ENCODE measurements at places on chromosomes 4 and X.

DNA sequence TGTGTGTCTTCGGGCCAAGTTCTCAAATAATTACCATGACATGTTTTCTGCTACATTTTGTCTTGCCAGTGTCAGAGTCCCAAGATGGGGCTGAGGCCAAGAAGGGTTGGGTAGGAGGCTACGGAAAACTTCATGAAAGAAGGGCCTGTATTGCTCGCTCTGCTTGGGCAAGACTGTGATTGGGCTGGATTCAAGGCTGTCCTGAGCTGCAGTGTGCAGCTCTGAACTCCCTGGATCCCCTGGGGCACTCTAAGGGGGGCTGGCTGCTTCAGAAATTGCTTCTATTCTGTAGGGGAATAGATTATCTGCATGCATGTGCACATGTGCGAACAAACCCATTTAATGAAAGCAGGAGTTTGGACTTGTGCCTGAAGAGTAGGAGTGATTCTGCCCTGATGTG is 13.6 kb downstream of the TSPAN6 start:
- no peak for DNase-seq

DNA sequence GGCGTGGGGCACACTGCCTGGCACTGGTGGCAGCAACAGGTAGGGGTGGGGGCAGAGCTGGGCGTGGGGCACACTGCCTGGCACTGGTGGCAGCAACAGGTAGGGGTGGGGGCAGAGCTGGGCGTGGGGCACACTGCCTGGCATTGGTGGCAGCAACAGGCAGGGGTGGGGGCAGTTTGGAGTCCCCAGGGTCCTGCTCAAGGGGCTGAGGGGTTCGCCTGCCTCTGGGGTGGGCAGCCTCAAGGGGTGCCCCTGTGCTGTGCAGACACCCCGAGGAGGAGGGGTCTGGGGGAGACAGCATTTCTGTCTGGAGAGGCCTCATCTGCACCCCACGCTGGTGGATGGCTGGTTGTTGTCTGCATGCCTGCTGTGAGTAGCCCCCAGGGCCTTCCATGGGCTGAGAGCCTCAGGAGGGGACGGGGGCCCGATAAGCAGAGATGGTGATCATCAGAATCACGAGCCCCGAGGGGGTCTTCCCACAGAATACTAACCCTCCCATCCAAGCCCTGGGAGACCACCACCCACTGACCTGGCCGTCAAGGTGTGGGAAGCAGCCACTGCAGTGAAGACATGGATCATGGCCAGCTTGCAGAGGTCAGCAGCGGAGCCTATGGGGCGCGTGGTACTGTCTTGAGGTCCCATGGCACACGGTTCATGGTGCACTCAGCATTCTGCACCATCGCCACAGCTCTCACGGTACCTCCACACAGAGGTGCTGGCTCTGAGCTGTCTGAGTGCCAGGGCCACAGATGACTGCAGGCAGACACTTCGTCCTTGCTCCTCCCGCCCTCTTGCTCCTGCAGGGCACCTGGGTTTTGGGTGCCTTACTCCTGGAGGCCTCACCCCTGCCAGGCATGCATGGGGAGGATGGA is 21.5 kb downstream of the NAT8L start:
- no peak for DNase-seq

GRCh38 chr4:84648863-84649647 is 66.1 kb downstream of the CDS1 start:
- no peak for DNase-seq

DNA sequence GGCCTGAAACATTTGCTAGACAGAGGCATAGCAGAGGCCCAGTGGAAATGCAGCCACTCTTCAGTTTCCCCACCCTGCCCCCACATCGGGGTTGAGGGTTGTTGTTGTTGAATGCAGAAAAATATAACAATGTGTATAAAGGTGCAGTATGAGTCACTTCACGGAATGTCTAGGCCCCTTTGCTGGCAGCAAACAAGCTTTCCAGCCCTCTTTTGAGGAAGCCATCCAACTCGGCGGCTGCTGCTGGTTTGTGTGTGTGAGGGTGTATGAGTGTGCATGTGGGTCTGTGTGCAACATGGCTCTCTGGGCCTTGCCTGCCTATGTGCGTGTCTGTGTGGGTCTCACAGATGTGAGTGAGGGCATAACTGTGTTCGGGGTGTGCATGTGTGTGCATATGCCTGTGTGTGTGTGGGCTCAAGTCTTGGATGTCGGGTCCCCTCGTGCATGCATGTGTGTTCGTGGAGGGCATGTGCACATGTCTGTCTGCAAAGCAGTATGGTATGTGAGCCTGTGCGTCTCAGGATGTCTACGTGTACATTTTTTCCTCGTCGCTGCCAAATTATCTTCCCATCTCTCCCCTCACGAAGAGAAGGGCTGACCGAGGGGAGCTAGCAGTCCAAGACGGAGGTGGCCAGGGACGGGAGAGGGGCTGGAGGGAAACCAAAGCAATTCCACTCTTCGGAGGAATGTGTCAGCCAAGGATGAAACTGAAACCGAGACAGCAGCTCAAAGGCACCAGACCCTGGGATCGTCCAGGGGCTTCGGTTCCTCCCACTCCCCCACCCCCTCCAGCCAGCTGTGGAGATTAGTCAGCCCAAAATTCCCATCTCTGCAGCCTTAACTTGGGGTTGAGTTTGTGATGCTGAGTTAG is 8.4 kb upstream of the ELF4 start:
- no peak for DNase-seq

DNA sequence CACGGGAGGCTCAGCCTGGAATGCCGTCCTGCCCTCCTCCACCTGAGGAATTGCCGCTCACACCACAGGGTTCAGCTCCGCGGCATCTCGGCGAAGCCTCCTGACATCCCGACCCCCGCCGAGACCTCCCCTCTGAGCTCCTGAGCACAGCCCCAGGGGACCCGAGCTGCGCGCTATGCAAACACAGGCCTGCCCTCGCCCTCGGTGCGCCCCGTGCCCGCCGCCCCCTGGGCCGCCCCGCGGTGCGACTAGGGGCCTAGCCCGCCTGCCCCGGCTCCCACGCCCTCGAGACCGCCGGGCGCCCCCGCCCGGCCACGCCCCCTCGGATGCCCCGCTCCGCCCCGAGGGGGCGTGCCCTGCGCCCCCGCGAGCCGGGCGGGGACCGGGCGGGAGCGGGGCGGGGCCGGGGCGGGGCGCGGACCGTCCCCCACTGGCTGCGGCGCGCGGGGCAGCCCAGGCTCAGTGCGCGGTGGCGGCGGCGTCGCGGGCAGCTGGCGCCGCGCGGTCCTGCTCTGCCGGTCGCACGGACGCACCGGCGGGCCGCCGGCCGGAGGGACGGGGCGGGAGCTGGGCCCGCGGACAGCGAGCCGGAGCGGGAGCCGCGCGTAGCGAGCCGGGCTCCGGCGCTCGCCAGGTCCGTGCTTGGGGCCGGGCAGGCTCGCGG is at the start of gene FGFR3:
Gene FGFR3 (plus strand): TSS at position 462 of the 664 bp plus-strand sequence. CDS start 642 bp downstream, outside the sequence.
- DNase-seq: no peak

DNA sequence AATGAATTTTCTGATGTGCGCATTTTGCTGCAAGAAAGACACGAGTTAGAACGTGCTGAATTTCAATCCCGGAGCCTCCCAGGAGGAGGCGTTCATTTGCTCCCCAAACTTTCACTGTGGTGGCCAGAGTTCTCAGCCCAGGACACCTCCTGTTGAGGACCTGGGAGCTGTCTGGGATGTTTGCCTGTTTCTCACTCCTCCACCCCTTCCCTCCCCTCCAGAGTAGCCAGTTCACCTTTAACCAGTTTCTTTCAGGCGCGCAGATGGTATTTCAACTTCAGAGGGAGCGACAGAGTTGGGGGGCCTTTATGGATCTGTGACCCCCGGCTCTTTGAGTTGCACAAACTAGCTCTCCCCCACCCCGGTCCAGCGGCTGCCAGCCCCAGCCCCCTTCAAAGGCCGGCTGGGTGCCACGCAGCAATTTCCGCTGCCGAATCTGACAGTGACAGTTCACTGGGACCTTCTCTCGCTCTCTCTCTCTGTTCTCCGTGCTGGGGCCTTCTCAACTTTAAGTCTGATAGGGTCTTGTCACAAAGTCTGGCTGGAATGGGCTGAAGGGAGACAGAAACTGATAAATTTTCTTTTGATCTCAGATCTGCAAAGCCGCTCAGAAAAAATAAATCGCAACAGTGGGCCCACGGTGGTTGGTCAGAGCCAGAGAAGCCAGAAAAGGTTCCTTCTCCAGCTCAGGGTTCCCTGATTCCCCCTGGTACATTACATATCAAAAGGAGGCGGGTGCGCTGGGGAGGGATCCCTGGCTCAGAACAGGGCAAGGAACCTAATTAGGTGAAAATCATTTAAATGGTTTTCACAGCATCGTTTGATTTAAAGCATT is 100.0 kb upstream of the STX18 start:
- no peak for DNase-seq

DNA sequence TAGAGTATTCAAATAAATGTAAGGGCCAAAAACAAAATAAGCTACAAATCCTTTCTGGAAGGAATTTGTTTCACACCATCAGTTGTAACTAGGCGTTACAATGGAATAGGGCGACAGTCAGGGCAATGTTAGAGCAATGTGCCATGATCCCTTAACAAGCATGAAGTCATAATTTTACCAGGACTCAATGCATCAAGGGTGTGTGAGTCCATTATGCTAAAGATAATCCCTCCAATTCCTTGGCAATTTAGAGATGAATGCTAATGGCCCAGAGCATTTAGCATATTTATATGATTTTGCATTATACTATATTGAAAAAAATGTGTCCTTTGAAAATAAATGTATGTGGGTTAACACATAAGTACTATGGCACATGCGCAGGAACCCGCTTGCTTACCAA is 73.1 kb downstream of the GRIA2 start:
- no peak for DNase-seq

- no peak for DNase-seq
Measured at GRCh38 chr4:17957688-17958087, 63.9 kb downstream of the LCORL start.

- no peak for DNase-seq
Measured at GRCh38 chrX:124030520-124030919, 69.0 kb downstream of the STAG2 start.

DNA sequence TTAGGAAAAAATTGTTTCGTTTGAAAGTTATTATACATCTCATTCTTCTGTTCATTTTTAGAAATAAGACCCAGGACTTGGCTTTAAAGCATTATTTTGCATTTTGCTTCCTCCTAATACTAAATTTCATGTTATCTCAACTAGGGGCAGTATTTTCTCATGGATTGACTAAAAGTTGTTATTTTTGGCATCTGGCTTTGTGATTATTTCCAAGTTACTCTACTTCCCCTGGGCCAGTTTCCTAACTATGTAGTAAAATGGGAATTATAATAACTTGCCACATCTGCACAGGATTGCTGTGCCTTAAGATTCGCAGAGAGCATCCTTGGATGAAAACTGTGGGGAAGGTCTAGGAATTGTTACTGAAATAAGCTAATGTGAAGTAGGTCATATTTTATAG is 3.0 kb downstream of the RBPJ start:
- DNase-seq: no peak

DNA sequence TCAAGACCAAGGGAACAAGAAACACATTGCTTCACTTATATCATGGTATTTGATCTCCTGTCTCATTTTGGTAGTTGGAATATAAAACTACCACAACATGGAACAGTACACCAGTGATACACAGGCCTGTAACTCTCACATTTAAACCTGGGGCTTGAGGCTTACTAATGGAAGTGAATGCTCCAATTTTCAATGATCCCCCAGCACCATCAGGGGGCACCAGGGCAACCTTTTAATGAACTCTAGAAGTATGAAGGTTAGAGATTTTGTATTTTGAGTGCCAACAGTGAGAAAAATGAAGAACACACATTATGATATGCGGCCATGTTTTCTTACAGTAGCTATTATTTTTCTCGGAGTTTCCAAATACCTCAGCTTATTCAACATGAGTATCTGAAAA is 50.7 kb downstream of the C4orf33 start:
- DNase-seq: no peak

GRCh38 chr4:139873111-139873860 is 207.7 kb downstream of the MGST2 start:
- DNase-seq: no peak

- no peak for DNase-seq
Measured at GRCh38 chrX:11445540-11445939, 152.3 kb downstream of the AMELX start.

GRCh38 chr4:58738375-58738774 is 1628.2 kb upstream of the IGFBP7 start:
- DNase-seq: no peak

- DNase-seq: peak; percentile 15
Measured at GRCh38 chrX:40663880-40664630, 16.7 kb upstream of the CXorf38 start.

DNA sequence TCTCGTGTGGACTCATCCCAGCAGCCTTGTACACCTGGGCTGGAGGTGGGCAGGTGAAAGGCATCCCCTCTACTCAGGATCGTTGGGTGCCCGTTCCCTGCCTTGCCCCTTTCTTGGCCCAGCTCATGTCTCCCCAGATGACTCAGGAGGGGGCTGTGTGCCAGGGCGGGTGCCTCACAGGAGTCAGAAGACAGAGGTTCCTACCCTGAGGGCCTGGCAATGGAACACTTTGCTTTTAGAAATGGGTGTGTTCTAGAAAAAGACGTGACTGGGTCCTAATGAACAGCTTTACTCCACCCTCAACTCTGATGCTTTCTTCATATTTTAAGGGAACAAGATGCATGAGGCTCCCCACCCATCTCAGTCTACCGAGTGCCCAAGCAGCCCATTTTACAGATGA is 22.5 kb upstream of the TRIM2 start:
- no peak for DNase-seq

GRCh38 chr4:3683077-3683743 is 83.0 kb upstream of the ADRA2C start:
- no peak for DNase-seq

DNA sequence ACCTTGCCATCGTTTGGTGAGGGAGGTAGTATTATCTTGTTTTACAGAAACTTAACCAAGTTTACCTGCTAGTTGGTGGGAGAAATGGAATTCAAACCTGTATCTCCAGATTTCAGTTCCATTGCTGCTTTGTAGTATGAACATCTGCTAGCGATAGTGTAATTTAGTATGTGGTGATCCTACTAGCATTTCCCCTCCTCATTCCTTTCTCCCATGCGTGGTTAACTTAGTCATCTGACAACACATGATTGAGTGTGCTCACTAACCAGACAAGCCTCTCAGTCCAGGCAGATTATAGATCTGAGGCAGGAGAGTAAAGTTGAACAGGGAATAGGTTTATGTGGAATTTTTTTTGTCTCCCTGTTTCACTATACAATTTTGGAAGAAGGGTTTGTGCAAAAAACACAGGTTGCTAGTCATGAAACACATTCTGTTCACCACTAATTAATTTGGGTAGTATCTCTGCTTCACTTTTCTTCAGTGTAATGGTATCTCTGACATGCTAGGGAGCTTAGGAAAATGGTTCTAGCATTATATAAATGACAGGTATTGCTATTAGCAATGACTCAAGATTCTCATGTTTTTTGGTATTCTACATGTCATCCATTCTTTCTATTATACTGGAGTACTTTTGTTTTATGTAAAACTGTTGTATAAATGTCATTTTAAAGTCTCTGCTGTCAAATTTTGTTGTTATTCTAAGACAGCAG is 21.7 kb downstream of the RBPJ start:
- peak; percentile 47 for DNase-seq

- DNase-seq: no peak
Measured at GRCh38 chr4:164293743-164294142, 460.2 kb upstream of the SMIM31 start.

- DNase-seq: peak; percentile 68
Measured at GRCh38 chr4:72295966-72296557, 264.3 kb downstream of the NPFFR2 start.

Measured in Ammon's horn (tissue), 1 donor.